ENCODE measurements at places on chromosomes 4 and X.

DNA sequence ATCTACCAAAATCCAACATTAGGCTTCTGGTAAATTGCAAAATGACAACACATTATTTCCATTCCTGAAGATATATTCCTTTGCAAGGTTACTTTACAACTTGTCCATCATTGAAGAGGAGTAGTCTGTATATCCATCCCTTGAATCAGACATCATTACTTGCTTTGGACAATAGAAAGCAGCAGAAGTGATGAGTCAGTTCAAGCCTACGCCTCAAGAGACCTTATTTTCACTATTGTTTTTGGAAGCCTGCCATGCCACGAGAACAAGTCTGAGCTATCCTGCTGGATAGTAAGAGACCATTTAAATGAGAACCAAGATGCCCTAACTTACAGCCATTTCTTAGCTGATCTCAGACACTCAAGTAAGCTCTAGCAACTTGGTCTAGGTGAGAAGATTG, 246.0 kb upstream of the HHIP start:
- DNase-seq = no peak

GRCh38 chr4:4341861-4342650, 44.8 kb upstream of the NSG1 start:
- DNase-seq = no peak

DNA sequence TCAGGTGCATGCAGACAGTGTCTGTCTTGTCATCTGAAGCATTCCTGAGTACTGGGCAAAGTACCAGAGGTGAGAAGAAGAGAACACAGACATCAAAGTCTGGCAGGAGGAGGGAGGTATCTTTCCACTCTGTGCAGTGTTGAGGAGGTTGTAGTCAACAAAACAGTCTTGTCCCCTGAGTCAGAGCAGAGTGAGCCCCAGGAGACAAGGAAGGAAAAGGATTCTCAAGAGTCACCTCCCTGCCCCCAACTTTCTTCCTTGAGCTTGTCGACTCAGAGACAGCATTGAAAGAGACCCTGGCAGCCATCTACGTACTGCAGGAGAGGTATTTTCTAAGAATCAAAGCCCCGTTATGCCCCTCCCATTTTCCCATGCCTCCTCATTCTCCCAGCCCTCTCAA, 4.4 kb upstream of the SRPX start:
- no peak for DNase-seq

GRCh38 chr4:163548481-163549243, 54.2 kb downstream of the TMA16 start:
- DNase-seq = no peak

DNA sequence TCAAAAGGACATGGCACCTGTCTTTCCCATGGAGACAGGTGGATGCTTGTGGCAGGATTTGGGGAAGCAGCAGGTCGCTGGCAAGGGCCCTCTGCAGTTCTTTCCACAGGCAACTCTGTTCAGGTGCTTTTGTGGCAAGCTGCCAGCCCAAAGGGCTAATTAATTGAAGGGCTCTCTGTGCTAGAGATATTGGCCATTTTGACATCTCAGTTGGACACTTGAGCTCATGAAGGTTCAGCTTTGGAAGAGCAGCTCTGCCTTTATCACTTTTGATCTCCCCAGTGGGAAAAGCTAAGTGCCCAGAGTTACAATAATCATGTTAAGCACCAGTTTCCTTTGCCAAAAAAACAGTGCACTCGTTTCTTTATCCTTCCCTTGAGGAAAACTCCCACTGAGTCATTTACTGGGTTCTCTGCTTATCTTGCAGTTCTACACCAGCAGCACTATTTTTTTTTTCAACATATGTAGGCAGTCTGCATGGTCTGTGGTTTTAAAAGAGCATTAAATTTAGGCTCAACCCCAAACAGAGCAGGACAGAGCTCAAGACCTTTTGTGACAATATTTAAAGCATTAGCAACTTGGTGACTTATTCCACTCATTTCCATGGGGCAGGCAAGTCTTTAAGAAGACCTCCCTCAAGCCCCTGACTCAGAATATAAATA, 336.4 kb upstream of the RASGEF1B start:
- DNase-seq = no peak

GRCh38 chrX:37638047-37638446, 47.5 kb upstream of the XK start:
- DNase-seq = no peak

- no peak for DNase-seq
These were observed 33.4 kb downstream of the METTL14 start for GRCh38 chr4:118718511-118719170.

DNA sequence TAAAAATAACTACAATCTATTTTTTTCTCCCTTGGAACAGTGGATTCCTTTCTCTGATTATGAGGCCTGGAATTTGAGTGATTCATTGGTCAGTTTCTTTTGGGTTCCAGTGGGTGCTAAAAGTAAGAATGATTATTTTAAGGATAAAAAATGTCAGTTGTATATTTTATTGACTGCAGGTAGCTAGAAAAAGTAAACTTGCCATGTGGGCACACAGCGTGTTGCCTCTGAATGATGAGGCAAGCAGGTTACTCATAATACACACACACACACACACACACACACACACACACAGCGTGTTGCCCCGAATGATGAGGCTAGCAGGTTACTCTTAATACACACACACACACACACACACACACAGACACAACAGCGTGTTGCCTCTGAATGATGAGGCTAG, 13.8 kb downstream of the GALNT7 start:
- no peak for DNase-seq

DNA sequence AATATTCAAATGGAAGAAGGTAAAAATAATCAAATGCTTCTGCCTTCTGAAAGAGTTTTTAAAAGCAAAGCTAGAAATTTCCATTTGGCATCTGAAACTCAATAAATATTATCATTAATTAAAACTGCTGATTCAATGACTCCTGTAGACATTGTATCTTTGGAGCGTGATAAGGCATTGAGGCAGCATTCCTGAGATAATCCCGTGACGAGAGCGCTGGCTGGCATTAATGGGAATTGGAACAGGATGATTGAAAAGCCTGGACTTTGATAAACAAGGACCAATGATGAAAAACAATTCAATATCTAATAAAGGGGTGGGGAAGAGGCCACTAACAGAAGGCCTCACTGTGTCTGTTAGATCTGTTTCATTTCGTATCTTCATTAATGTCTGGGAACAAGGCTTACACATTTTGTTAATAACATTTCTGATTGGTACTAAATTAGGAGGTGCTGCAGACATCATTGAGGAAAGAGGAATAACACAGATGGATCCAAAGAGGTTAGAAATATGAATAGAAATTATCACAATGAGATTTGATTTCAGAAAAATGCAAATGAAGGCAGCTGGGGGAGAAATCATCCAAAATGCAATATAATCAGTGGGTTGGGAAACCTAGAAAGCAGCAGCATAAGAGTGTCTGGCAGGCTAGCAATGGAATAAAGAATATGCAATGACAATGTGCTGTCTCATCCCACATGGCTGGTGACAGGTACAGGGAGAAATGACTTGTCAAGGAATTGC, 102.3 kb downstream of the SCD5 start:
- no peak for DNase-seq

Data from stimulated activated CD4-positive, alpha-beta T cell treated with anti-CD3 and anti-CD28 coated beads, Interleukin-15, amount 100 ng/mL, for 1 hour (primary cell).